ENCODE measurements at places on chromosomes 7 and 10.
A peak's percentile ranks its signal among the peaks of the same experiment; 100 is the strongest.

GRCh38 chr7:12056381-12056780, 154.7 kb upstream of the TMEM106B start:
- no peaks in the 10 kb centered on the region for H3K27me3 ChIP-seq
- no peaks in the 10 kb centered on the region for H3K36me3 ChIP-seq
- H3K4me3 ChIP-seq = no peak overlapping the region
- no peaks in the 10 kb centered on the region for H3K4me1 ChIP-seq

DNA sequence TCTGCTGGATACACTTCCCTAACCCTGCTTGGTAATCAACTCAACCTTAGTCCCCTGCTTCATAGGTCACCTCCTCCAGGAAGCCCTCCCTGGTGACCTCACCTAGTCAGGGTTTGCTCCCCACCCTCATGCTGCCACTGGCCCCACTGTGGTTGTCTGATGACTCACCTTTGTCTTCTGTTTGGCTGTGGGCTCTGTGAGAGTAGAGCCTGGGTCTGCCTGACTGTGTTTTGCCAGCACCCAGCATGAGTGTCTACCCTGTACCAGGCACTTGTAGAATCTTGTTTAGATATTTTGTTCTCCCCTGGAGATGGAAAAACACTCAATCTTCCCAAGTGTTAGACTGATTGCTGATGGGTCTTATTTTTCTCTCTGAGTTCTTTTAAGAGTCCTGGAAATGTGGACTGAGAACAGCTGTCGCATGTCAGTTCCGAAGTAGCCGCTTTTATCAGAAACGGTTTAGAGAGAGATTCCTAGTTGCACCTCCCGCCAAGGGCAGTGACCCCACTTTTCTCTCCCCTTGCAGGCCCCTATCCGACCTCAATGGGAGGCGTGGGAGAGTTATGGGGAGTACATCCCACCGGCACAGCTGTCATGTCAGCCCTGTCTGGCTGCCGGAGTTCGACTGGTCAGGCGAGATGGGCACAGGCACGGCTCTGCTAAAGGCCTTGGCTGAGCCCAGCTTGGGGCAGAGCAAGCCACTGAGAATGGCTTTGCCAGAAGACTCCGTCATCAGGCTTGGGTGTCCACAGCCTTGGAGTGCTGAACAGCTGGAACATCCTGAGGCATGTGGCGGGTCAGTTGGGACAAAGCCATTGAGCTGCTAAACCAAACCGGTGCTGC, 134.3 kb downstream of the GRK5 start:
- no peak overlapping the region for H3K4me3 ChIP-seq
- no peaks in the 10 kb centered on the region for H3K36me3 ChIP-seq
- H3K27ac ChIP-seq = no peak overlapping the region
- no peaks in the 10 kb centered on the region for H3K4me1 ChIP-seq

DNA sequence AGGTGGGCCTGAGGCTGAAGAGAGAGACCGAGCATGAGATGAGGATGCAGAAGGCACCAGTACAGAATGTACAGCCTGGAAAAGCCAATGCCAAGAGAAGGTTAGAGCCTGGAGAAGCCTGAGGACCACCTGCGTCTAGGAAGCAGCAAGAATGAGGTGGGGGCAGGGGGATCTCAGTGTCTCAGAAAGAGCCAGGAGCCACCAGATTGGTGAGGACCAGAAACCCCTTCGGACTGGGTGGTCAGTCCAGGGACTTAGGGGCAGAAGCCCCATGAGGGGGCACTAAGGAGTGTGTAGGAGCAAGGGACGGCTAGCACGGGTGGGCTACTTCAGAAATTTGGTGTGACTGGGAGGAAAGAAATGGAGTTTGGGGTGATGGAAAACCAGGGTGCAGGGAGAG, 205.9 kb upstream of the RNF32 start:
- H3K27me3 ChIP-seq = no peaks in the 10 kb centered on the region
- no peak overlapping the region for H3K4me3 ChIP-seq
- no peaks in the 10 kb centered on the region for H3K36me3 ChIP-seq
- H3K4me1 ChIP-seq = no peaks in the 10 kb centered on the region
- no peak overlapping the region for H3K27ac ChIP-seq

- no peak overlapping the region for H3K4me3 ChIP-seq
- no peak overlapping the region for H3K27ac ChIP-seq
- no peaks in the 10 kb centered on the region for H3K36me3 ChIP-seq
- DNase-seq = no peak
- no peaks in the 10 kb centered on the region for H3K4me1 ChIP-seq
These were observed 6.9 kb upstream of the GOLGA7B start for GRCh38 chr10:97842656-97843280.

- H3K27ac ChIP-seq = no peak overlapping the region
- H3K36me3 ChIP-seq = no peaks in the 10 kb centered on the region
- no peak for DNase-seq
- no peak overlapping the region for H3K4me3 ChIP-seq
These were observed 89.5 kb downstream of the VWDE start for GRCh38 chr7:12314199-12314598.

GRCh38 chr7:70935854-70936253, 196.1 kb upstream of the GALNT17 start:
- no peaks in the 10 kb centered on the region for H3K27me3 ChIP-seq
- no peaks in the 10 kb centered on the region for H3K36me3 ChIP-seq
- no peak overlapping the region for H3K4me3 ChIP-seq
- DNase-seq = no peak

DNA sequence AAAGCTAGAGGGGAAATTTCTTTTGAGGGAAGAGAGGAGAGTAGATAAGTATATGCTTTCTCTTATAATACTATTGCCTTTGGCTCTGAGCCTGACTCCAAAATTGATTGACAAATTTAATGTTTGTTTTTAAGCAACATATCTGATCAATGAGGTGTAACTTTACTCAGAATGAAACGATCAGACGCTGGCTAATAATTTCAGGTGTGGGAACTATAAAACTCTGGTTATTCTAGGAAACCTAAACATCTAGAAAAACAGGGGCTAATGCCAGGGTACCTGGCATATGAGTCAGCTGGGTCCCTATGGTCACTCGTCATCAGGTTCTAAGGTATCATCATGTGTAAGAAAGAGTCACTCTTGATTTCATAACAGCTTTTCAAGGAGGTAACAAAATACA, 139.7 kb downstream of the ATE1 start:
- no peak for DNase-seq
- no peak overlapping the region for H3K4me3 ChIP-seq
- no peaks in the 10 kb centered on the region for H3K27me3 ChIP-seq
- H3K27ac ChIP-seq = no peak overlapping the region
- H3K4me1 ChIP-seq = no peaks in the 10 kb centered on the region

DNA sequence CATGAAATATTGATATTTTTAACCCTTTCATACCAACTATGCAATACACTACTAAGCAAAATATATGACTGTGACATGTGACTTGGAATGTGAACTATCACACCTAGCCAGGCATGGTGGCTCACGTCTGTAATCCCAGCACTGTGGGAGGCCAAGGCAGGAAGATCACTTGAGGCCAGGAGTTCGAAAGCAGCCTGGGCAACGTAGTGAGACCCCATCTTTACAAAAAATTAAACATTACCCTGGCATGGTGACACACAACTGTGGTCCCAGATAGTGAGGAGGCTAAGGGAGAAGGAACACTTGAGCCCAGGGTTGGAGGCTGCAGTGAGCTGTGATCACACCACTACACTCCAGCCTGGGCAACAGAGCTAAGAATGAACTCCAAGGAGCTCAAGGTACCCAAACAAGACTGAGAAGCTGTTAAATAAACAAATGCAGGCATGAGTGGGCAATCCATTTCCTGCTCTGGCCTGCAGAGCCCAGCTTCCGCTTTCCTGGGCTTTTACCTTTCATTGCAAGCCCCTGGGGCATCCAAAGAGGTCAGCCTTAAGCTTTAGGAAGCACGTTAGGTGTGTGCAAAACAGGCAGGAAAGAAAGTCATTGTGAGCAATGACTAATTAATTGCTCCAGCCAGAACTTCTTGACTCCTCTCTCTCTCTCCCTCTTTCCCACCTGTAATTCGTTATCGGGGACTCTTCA, 162.1 kb upstream of the FOXK1 start:
- no peak overlapping the region for H3K4me3 ChIP-seq
- H3K27me3 ChIP-seq = no peaks in the 10 kb centered on the region
- H3K27ac ChIP-seq = no peak overlapping the region
- no peaks in the 10 kb centered on the region for H3K4me1 ChIP-seq
- no peaks in the 10 kb centered on the region for H3K36me3 ChIP-seq

DNA sequence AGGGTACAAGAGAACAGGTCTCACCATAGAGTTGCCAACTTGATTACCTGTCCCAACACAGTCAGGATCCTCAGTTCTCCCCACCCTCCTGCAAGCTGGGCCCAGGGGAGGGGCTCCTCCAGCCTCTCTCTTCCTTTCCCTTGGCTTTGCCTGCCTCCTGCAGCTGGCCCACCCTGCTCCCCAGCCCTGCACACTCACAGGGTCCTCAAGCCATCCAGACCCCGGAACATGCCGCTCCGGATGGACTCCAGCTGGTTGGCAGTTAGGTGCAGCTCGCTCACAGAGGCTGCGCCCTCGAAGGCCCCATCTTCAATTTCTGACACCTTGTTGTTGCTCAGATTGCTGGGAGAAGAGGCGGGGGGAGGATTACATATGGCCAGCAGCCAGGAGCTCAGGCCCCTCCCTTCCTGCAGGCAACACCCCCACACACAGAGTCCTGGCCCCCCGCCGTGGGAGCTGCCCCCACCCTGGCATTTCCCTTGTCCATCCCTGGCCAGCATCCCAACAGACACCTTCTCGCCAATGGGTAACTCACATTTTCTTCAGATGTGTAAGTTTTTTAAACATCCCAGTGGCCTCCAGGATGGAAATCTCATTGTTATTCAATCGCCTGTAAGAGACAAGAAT, 139.2 kb downstream of the SLIT1 start:
- no peaks in the 10 kb centered on the region for H3K4me1 ChIP-seq
- no peak overlapping the region for H3K4me3 ChIP-seq
- H3K27me3 ChIP-seq = no peaks in the 10 kb centered on the region
- no peak overlapping the region for H3K27ac ChIP-seq

GRCh38 chr10:114811862-114812261, 9.7 kb upstream of the FHIP2A start:
- H3K36me3 ChIP-seq = no peaks in the 10 kb centered on the region
- H3K27me3 ChIP-seq = no peaks in the 10 kb centered on the region
- no peak for DNase-seq
- no peak overlapping the region for H3K4me3 ChIP-seq
- H3K4me1 ChIP-seq = no peaks in the 10 kb centered on the region

GRCh38 chr7:26198133-26198780, 2.3 kb downstream of the HNRNPA2B1 start:
- H3K4me3 ChIP-seq = peak overlapping the region; percentile 100
- no peaks in the 10 kb centered on the region for H3K27me3 ChIP-seq
- peak overlapping the region; percentile 100 for H3K27ac ChIP-seq
- H3K4me1 ChIP-seq = peaks cover 2% of the 10 kb centered on the region
- no peak for DNase-seq
- no peaks in the 10 kb centered on the region for H3K36me3 ChIP-seq

GRCh38 chr7:50607524-50608125, 42.4 kb upstream of the DDC start:
- H3K27ac ChIP-seq = no peak overlapping the region
- no peaks in the 10 kb centered on the region for H3K27me3 ChIP-seq
- peaks cover 4% of the 10 kb centered on the region for H3K36me3 ChIP-seq
- H3K4me3 ChIP-seq = no peak overlapping the region
- no peak for DNase-seq

- H3K4me3 ChIP-seq = peak overlapping the region; percentile 44
- no peaks in the 10 kb centered on the region for H3K36me3 ChIP-seq
- no peak for DNase-seq
- H3K27me3 ChIP-seq = no peaks in the 10 kb centered on the region
- H3K4me1 ChIP-seq = no peaks in the 10 kb centered on the region
These were observed 6.0 kb upstream of the REEP3 start for GRCh38 chr10:63515002-63515763.

DNA sequence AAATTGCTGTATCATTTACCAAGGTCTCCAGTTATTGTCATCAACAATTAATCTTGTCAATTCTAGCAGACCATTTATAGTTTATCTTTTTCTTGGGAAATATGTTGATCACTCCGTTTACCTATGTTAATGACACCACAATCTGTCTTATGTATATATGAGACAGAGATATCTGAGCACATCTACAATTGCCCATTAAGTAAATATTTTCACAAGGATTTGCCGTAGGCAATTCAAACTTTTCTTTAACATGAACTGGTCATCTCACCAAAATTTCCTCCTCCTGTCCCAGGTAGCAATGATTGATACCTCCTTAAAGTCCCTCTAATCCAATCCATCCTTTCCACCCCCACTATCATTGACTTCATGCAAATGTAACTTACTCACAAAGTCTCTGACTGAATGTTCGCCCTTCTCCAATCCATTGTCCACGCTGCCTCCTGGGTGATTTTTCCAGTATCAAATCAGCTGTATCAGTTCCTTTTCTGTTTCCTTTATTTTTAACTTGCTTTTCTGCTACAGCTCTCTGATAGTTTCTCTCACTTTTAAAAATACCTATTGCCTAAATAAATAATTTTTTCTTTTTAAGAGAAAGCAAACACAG, 138.3 kb downstream of the GNAT3 start:
- H3K4me3 ChIP-seq = no peak overlapping the region
- no peak for DNase-seq
- no peaks in the 10 kb centered on the region for H3K36me3 ChIP-seq
- no peaks in the 10 kb centered on the region for H3K4me1 ChIP-seq

- no peaks in the 10 kb centered on the region for H3K27me3 ChIP-seq
- no peak overlapping the region for H3K4me3 ChIP-seq
- no peak overlapping the region for H3K27ac ChIP-seq
- no peak for DNase-seq
These were observed 4.9 kb upstream of the ZMIZ1 start for GRCh38 chr10:79063661-79064492.

DNA sequence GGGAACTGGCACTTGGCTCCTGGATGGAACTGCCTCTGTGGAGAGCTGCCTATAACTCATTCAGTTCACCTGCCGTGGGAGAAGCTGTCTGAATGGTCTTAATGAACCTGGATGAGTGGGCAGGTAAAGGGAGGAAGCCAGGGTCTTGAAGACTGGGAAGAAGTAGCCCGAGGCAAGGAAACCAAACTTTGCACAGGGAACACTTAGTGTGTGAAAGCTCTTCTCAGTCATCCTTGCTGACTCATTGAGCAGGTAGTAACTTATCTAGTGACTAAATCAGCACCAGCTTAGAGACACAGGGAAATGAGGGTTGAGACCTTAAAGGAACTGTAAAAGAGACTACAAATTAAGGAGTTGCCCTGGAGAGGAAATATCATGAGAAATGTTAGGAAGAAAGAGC, 9.9 kb downstream of the LRRC4 start:
- no peaks in the 10 kb centered on the region for H3K27me3 ChIP-seq
- no peak overlapping the region for H3K4me3 ChIP-seq
- no peak overlapping the region for H3K27ac ChIP-seq
- DNase-seq = no peak
- peaks cover 9% of the 10 kb centered on the region for H3K4me1 ChIP-seq

DNA sequence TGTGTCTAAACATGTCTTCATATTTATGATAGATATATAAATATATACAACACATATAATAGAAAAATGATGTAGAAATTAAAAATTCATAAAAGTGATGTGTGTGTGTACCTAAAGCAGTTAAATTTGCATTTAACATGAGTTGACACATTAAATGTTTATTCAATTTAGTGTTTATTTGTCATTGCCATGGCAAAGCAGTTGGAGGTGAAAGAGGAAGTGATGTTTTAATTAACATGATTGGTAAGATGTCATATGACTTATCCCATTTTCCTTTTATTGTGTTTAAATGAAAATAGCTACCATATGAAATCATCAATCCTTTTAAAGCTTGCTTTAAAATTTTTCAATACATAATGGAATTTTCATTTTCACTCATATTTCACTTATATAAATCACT, 452.6 kb downstream of the SUGCT start:
- H3K36me3 ChIP-seq = no peaks in the 10 kb centered on the region
- no peak overlapping the region for H3K27ac ChIP-seq
- no peak for DNase-seq
- H3K4me1 ChIP-seq = no peaks in the 10 kb centered on the region
